ENCODE measurements at places on chromosomes 6 and 20.
A peak's percentile ranks its signal among the peaks of the same experiment; 100 is the strongest.

DNA sequence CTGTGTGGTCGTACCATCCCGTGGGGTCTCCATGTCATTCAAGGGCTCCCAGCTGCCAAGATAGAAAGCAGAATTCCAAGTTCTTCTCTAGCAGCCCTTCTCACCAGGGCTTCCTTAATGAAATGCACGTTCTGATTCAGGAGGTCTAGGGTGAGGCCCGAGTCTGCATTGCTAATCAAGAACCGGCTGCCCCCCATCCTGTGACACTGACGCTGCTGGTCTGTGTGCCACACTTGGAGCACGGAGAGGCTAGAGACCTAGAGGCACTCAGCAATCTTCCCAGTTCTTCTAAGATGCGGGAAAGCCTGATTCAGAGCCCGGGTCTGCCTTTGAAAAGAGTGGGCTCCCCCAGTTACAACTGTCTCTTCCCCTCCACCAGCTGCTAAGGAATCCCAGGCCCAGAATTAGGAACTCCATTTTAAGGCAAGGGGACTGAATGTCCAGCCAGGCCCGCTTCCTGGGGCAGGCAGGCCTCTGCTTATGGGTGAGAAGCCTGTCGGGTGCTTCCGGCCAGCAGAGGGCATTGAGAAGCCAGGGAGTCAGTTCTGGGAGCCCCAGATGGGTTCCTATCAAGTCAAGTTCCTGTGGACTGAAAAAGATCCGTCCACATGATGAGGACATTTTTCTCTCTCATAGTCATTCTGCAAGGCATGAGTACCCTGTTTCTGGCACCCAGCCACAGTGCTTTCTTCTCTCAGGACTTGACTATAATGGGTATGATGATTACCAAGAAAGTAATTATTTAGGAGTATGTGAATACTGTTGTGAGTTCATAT, 69.8 kb upstream of the RIN2 start:
- DNase-seq = peak; percentile 34

DNA sequence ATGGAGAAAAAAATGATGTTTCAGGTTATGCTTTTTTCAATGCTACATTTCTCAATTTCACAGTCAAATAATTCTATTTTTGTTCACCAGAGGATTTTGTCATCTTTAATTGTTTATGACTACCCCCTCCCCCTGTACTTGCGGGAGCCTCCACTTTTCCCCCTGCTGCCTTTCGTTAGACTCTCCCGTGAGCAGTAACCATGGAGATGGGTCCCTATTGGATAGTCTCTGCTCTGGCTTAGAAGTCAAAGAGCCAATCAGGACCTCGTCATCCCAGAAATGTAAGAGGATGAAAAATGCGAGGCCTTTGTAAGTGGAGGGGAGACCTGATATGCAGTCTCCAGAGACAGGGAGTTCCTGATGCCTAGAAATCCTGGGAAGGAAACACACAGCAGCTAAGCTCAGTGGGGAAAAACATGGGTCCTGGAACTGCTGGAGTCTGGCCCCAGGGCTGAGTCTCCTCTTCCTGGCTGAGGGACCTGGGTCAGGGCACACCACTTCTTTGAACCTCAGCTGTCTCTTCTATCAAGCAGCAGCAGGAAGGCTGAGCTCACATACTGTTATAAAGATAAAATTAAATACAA, 298.7 kb downstream of the TSHZ2 start:
- DNase-seq = no peak

- no peak for DNase-seq
Observed at GRCh38 chr20:16898433-16898832, 150.3 kb downstream of the OTOR start.

DNA sequence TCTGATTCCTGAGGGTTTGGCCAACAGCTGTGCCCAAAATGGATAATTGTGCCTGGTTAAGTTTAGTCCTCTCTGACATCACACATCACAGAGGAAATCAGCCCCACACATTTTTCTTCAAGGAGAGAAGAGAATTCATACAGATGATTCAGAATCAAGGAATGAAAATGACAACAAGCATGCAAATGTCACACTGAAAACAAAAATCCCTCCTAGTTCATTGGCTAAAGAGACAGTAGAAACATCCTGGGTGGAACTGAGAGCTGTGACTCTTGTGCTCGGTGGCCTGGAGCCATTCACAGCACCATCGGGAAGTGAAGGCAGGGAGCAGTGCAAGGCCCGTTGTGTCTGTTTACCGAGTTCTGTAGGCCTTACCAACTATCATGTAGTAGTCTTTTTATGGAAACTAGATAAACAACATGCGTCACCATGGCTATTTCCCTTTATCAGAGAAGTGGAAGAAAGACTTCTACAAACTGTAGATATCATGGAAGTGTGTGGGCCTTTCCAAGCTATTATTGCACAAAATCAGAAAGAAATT, 81.7 kb upstream of the TENT5A start:
- DNase-seq = no peak

DNA sequence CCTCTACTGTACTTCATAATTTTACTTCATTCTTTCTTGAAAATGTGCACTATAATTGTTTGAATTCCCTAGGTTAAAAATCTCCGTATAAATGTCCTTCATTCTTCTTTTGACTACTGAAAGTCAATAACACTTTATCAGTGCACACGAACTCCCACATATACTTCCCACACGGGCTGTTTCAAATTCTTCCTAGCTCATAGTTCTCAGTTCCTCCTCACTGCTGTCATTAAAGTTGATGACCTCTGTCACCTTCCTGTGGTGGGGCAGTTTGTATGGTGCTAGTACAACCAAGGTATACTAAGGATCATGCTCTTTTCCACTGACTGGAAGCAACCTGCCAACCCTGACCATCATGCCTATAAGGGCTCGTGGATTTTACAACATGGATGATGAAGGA, 40.0 kb upstream of the CD2AP start:
- DNase-seq = no peak

DNA sequence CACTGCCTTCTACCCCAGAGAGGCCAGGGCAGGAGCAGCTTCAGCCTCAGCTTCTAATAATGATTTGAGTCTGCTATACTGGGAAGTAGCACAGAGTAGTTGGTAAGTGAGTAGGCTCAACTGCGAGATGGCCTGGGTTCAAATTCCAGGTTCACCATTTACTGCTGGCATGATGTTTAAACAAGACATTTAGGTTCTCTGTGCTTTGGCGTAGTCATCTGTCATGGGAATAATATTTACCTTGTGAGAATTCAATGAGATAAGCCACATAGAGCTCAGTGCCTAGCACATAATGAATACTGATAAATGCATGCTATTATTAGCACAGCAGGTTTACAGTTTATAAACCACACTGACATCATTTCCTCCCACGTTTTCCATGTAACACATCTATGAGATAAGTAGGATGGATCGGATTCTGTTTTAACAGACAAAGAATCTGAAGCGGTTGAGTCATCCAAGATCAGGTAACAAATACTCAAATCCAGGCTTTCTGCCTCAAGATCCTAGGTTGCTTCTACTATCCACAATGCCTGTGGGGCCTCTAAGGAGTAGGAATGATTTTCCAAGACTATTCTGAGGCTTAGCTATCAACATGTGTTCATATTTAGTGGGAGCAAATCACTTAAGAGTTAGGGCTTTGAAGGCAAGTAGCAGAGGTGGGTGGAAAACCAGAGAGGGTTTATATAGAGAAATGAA, 72.9 kb upstream of the DTNBP1 start:
- DNase-seq = no peak

DNA sequence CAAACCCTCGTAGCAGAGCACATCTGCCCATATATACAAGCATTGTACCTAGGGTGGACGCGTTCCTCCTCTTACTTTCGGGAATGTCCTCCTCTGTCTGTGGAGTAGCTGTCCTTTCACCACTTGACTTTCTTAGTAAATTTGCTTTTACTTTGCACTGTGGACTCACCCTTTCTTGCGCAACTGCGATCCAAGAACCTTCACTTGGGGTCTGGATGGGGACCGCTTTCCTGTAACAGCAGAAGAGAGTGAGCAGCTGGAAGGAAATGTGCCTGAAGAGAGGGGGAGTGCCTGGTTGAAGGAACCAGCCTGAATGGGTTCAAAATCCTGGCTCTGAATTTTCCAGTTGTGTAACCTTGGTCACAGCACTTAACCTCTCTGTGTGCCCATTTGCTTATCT, 40.1 kb upstream of the PMEPA1 start:
- DNase-seq = no peak

GRCh38 chr20:34875642-34876405, 588 bp upstream of the ACSS2 start:
- peak; percentile 98 for DNase-seq

DNA sequence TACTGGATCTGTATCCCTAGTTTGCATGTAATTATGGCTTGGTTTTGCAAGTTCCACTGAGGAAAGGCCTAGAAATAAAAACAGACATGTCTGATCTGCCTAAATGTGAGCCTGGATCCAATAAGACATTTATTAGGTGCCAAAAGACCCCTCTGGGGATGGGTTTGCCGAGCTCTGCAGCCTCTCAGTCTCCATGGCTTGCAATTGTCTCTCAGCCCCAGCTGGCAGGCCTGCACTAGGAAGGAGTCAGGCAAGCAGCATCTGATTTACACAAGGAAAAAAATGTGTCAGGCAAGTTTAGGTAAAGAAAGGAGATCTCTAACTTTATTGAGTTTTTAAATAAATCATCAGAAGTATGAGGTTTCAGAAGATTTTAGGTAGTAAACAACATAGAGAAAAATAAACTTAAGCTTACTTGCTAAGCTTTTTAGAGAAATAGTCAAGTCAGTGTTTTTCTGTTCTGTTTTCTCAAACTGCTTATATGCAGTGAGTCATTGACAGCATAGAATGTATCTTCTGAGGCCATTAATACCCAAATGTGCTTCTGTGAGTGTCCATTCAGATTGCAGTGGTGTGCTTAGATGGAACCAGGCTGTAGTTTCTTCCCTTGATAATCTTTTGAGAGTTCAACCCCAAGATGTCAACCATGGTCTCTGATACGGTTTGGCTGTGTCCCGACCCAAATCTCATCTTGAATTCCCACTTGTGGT, 121.0 kb downstream of the FHL5 start:
- DNase-seq = no peak

GRCh38 chr6:166624275-166624674, 2.8 kb downstream of the RPS6KA2 start:
- DNase-seq = no peak

DNA sequence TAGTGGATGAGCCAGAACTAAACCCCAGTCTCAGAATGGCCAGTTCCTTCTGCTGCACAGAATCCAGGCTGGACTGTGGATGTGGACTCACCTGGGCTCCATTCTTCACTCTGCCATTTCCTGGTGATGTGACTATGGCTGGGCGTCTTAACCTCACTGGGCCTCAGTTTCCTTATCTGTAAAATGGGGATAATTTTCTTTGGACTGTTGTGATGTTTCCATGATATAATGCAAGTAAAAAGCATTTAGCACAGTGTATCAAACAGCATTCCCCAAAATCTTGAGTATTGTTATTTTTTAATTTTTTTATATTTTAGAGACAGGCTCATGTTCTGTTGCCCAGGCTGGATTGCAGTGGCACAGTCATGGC, 5.9 kb upstream of the IP6K3 start:
- DNase-seq = no peak

DNA sequence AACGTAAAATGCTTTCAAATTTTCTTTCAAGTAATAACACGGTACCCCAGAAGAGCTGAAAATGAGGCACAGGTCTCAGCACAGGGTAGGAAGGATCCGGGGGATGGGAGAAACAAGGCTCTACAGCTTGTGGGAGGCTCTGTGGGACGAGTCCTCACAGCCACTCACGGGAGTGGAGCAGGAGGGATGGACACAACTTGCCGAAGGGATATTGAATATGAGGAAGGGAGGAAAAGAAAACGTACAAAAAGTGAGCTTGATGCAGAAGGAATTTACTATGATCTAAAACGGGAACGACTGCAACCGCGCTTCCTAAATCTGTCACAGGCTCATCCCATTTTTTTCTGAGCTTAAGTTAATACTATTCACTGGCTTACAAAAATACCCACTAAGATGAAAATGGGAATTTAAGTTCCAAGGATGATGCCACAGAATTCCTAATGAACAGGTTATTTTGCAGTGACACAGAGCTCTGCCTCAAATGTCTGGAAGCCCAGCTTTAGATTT, 72.9 kb downstream of the FYN start:
- DNase-seq = no peak

DNA sequence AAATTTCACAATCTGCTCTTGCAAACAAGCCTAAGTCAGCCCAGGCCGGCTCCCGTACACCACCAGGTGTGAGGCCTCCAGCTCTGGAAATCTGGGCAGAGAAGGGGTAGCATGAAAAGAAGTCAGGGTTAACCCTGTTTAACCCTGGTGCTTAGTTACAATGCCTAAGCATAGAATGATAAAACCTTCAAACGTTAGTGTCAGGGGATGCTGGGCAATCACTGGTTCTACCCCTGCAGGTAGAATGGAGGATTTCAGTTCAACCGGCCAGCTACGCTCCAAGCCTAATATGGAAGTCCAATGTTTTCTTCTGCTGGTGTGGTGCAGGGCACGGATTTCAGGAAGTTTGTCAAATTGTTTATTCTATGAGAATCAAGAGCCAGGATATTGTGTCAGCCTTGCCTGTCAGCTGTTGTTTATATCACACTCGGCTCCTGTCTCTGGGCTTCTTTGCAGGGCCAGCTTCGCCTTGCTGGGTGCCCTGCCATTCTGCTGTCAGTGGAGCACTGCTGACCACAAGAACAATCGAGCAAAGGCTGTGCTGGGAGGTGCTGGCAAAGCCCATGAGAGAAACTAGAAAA, 20.2 kb upstream of the CD93 start:
- DNase-seq = no peak

DNA sequence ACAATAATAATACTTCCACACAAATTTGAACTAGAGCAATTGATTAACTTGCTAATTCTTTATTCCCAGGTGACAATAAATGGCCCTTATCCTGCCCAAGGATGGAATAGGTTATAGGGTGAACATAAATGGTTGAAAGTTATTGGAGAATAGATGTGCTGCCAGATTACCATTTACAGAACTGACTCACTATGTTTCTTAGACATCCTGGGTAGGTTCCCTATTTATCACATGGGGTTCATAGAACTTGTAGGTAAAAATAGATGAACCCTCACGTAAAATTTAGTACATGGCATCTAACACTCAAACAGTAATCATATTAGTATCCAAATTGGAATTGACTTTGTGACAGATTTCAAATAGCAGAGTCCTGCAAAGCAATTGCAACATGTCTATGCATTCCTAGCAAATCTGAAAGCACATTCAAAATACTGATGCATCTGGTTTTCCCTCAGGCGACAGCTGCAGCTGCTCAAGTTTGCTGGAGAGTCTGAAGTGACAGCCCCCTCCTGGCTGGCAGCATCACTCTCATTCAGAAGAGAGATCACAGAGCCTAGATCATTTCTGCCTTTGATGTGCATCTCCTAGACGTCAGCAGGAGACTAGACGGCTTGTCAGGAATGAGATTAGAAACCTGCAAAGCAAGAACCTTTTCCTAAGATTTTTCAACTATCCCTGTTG, 80.2 kb upstream of the RNF217 start:
- DNase-seq = no peak

GRCh38 chr6:90249034-90249433, 47.6 kb downstream of the BACH2 start:
- DNase-seq = no peak

DNA sequence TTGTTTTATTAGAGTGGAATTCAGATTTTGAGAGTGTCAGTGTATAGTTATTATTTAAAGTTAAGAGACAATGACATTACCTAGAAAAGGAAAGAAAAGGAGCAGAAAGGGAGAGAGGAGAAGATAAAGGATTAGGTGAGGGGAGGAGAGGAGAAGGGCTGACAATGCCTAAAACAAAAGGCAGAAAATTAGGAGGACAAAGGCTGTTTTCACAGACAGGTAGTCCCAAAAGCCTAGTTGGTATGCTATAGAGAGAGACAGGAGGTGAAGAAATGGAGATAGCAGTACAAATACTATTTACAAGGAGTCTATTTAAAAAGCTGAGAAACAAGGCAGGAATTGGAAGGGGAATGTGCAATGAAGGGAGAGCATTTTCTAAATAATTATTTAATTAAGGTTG, 409.4 kb upstream of the ADGRB3 start:
- no peak for DNase-seq

All from HCT116 (cell line).